ENCODE measurements at places on chromosomes 3 and 15.
A peak's percentile ranks its signal among the peaks of the same experiment; 100 is the strongest.

GRCh38 chr3:46913644-46914043, 36.1 kb downstream of the PTH1R start:
- no peak for DNase-seq

GRCh38 chr3:144875211-144875610, 903.6 kb downstream of the DIPK2A start:
- DNase-seq = no peak

GRCh38 chr15:92811148-92811913, 88.8 kb upstream of the CHD2 start:
- DNase-seq = no peak

- peak; percentile 36 for DNase-seq
Measured at GRCh38 chr3:32457971-32458471, 44.6 kb downstream of the CMTM6 start.

- no peak for DNase-seq
Measured at GRCh38 chr3:150218236-150218635, 189.9 kb upstream of the TSC22D2 start.

DNA sequence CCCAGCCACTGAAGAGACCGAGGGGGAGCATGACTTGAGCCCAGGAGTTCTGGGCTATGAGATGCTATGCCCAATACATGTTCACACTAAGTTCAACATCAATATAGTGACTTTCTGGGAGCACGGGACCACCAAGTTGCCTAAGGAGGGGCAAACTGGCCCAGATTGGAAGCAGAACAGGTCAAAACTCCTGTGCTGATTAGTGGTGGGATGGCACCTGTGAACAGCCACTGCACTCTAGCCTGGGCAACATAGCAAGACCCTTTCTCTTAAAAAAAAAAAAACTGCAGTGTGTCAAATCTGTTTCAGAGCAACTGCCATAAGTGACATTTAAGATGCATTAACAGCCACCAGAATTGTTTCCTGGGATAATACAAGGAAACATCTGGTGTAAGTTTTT, 9.8 kb downstream of the HES1 start:
- DNase-seq = no peak

DNA sequence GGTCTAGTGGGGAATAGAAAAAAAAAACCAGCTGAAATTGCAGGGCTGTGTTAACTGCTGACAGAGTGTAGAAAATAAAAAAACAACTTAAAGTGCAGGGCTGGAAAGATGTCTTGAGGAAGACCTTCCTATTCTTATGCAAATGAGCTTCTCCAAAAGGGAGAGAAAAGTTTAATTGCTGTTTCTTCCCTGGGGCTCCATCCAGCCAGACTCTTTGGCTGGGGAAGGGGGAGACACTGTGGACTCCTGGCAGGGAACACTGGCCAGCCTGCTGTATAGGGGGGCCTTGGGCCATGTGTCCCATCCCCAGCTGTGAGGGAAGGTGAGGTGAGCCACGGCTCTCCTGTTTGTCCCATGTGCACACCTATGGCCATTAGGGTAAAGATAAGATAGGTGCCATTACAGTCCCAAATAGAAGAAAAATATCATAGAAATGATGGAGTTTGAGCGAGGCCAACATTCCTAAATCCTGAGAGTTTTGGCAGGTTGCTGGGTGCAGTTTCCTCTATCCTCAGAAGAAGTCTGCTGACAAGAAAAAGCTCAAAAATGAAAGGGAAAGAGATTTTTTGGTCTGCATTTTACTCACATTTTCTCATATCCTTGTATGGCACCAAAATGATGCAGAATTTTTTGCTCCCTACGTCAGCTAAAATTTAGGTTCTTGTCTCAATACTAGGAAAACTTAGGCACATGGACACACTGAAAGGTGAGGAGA, 901.7 kb downstream of the PLOD2 start:
- no peak for DNase-seq

GRCh38 chr15:97993310-97993738, 32.8 kb downstream of the ARRDC4 start:
- DNase-seq = no peak

DNA sequence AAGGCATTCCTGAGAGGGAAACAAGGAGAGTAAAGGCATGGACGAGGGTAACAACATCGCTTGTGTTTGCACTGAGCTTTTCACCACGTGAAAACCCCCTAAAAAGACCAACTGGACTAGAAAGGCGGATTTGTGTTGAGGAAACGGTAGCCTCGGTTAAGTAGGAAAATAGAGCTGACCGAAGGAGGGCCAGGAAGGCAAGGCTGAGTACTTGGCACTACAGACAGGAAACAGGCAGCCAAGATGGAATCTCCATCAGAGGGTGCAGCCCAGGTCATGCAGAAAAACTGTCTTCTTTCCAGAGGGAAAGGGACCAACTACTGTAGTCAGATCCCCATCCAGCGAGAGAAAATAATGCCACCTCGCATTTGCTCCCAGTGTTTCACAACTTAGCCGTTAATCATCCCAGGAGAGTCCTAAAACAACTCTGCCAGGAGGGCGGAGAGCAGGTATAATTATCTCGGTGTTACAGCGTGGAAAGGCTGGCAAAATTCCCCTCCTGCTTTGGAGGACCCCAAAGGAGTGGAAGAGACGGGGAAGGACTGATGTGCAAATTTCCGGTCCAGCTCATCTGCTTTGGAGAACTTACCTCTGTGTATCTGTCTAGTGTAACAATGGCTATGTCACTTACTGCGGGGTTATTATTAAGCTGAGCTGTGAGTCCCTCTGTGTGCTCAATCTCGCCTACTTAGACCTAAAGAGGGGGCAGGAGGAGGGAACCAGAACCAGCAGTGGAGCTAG, 77.2 kb downstream of the MYO1E start:
- no peak for DNase-seq

GRCh38 chr3:7190095-7190494, 329.2 kb downstream of the GRM7 start:
- no peak for DNase-seq

DNA sequence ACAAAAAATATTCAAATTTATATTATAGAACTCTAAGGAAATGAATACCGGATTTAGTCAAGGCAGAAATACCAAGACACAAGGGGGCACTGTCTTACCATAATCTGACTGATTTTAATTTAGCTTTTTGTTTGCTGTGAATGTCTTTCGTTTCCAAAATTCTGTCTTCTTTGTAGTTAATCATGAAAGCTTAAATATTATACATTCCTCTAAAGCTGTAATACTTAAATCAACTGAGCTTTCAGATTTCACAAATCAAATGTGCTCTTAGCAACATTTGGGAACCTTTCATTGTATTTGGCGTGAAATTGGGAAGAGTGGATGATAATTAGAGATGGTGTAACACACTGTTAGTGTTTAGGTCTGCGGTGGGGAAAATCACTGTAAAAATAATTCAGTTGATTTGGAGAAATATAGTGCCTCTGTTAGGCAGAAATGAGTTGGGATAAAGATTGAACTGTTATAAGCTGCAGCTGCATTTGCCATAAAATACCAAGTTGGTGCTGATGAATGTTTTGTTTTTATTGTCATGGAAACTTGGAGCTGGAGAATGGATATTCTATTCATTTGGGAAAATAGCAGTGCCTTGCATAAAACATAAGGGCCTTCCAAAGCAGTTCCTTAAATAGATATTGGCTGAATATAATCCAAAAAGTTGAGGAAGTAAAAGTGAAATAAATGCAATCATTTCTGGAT, 228.2 kb downstream of the TCF12 start:
- DNase-seq = no peak

- no peak for DNase-seq
Measured at GRCh38 chr3:160217675-160218074, 7.5 kb upstream of the C3orf80 start.

- DNase-seq = no peak
Measured at GRCh38 chr3:115843206-115843605, 219.9 kb downstream of the GAP43 start.
